NCI-H748 treated with DMSO at 0.1 percent for 48 hours (cell line): ENCODE measurements at places on chromosomes 2 and 18.

- no peak for DNase-seq
These were observed 377.2 kb upstream of the LRATD1 start for GRCh38 chr2:14255135-14255820.

GRCh38 chr2:71756280-71756906, 303.0 kb downstream of the DYSF start:
- no peak for DNase-seq

- no peak for DNase-seq
These were observed 143.2 kb upstream of the RND3 start for GRCh38 chr2:150630587-150631235.

DNA sequence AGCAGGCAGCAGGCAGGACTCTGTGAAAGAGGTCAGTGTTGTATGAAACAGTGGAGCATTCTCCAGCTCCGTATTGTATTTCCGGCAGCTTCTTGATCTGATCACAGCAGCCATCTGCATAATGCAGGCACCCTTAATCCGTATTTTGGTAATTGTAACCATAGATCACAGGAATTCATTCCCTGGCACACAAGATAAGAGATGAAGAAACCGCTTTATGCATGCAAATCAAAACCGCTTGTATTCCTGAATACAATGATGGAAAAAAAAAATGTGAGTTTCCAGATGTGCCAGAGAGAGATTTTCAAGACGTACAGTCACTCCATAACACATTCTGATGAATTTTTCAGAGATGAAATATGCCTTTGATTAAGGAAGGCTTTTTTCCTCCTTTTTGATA, 221.3 kb downstream of the ACKR3 start:
- no peak for DNase-seq

DNA sequence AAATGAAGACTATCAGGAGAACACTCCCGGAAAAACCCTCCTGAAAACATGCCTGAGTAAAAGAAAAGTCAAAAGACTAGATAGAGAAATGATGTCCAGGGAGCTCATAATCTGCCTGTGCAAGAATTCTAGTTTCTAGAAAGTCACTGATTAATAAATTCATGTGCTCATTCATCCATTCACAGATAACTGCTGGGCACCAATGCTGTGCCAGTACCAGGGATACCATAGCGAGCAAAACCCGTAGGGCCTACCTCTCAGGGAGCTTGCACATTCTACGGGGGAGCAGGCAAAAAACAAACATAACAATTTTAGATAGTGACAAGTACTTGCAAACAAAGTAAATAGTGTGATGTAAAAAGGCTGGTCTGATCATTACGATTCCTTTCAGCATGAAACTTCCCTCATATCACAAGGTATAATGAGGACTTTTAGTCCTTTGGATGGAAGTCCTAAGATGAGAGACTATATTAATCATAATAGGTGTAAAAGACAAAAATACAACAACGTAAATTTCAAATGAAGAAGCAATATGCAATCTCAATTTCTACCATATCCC, 289.9 kb downstream of the AFF3 start:
- no peak for DNase-seq

DNA sequence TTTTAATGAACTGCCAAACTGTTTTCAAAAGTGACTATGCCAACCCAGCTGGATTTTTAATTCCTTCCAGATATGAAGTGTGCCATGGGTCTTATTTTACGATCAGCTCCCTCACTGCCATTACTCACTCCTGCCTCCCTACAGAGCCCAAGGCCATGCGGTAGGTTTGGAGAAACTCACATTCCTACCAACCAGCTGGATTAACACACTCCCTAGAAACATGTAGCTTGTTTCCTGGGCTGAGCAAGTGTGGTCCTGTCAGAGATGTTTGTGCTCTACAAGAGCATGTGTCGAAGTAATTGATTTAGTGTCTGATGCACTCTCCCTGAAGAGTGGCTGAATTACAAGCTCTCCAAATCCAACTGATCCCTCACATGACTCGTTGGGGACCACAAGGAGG, 82.5 kb downstream of the SPP2 start:
- DNase-seq = no peak

DNA sequence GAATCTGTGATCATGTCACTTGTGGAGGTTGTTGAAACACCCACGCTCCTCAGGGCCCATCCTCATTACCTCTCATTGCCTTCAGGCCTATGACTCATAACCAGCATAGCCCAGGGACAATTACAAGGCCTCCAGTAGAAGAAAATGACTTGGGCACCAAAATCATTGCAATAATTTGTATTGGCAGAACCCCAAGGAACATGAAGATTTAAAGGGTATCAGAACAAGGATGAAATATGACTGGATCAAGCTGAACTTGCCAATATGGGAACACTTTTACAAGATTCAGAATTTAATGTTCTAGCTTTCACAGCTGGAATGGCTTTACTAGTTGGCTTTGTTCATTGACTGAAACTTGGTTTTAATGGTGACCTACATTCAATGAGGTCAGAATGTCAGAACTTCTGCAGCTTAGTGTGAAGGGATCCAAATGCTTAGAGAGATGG, 156.4 kb downstream of the COPS8 start:
- no peak for DNase-seq

DNA sequence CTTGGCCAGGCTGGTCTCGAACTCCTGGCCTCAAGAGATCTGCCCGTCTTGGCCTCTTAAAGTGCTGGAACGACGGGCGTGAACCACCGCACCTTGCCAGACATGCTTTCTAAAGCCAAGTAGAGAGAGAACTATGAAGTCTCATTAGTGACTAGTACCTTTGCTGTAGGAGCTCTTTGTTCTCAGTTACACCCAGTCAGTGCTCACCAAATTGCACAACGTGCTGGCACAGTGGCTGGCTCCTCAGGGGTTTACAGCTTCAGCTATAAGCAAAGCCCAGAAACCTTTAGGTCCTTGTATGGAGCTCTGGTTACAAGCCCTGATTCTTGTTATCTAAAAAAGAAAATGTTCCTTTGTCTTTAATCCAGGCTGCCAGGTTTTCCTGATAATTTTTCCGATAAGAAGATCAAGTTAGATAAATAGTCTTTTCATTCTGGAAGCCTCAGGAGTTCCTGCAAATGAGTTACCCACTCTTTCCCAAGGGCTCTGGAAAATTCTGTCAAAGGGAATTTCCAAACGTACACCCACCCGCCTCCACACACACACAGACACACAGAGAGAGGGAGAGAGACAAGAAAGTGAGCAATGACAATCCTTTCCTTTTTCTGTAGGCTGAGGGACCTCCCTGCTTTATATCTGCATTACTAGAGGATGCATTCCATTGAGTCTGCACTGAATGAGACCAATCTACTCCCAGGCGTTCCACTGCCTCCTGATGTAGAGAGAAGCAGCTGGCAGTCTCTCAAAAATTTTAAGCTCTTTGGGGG, 100.2 kb upstream of the CSRNP3 start:
- DNase-seq = no peak

DNA sequence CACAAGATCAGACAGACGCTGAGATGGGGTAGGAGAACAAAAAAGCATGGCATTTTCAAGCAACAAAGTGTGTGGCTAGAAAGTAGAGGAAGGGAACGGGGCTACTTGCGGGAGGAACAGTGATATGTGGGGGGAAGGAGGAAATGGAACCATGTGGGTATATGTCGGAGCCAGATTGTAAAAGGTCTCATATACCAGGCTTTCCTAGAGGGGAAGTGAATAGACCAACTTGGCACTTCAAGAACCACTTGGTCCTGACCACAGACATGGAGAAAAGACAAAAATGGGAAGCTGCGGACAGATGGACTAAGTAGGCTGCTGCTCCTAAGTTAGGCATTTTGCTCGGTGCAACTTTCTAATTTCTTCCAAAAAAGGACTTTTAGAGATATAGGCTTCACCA, 196.0 kb downstream of the DCC start:
- DNase-seq = no peak
